Ovary (tissue), 10 donors: ENCODE measurements at places on chromosomes 1 and 21.

DNA sequence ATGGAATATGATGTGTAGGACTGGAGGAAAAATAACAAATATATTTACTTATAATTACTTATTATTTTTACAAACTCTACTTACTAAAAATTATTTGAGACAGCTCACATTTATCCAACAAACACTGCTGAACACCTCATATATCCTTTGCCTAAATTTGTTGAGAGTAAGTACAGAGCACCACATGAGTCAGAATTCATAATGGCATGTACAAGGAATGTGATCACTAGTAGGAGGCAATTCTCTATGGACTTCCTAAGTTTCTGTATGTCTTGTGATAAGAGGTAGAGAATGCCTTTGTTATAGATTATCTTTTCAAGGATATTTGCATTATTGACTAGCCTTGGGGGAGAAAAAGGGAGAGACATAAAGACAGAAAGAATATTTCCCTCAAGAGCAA is 8.2 kb upstream of the ST6GALNAC3 start:
- no peak for DNase-seq

GRCh38 chr1:192707978-192708547 is 72.1 kb downstream of the RGS13 start:
- DNase-seq: no peak

- peak; percentile 38 for DNase-seq
These were observed 74.6 kb downstream of the DMRTA2 start for GRCh38 chr1:50348449-50349241.

DNA sequence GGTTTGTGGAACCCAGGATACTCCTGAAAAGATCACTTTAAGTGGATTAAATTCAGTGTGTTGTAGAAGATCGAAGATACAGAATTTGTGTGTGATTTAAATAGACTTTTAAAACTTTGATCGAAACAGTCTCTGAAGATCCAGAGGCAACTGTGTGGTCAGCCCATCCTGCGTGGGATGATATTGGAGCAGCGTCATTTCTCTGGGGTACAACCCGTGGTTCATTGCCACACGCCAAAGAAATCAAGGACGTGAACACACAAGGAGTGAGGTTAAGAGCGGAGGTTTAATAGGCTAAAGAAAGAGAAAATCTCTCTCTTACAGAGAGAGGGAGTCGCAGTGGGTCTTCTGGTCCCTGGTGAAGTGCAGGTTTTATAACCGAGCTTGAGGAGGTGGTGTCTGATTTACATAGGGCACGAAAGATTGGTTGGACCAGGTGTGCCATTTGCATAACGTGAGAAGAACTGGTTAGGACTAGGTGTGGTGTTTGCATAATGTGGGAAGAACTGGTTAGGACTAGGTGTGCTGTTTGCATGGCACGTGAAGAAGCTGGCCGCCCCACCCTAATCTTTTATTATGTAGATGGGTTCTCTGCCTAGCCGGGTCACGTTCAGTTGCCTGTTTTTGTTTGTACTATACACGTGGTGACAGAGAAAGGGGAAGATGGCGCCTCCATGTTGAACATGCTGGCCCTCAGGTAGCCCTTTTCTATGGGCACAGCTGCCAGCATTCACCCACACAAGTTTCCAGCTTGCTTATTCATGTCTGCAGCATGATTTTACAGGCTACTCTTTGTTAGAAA is 82.3 kb downstream of the ADSS2 start:
- no peak for DNase-seq

GRCh38 chr1:41449326-41449921 is 35.1 kb downstream of the EDN2 start:
- no peak for DNase-seq

GRCh38 chr1:169511316-169512005 is 25.7 kb upstream of the SLC19A2 start:
- DNase-seq: peak; percentile 19

DNA sequence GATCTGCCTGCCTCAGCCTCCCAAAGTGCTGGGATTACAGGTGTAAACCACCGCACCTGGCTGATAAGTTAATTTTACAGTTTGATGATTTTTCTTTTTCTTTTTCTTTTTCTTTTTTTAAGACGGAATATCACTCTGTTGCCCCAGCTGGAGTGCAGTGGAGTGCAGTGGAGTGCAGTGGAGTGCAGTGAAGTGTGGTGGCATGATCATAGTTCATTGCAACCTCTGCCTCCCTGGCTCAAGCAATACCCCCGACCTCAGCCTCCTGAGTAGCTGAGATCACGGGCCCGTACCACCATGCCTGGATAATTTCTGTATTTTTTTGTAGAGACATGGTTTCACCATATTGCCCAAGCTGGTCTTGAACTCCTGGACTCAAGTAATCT is 84.4 kb upstream of the CXADR start:
- no peak for DNase-seq

GRCh38 chr1:212108981-212109380 is 73.4 kb downstream of the DTL start:
- DNase-seq: no peak

GRCh38 chr1:91877574-91878208 is 8.3 kb downstream of the TGFBR3 start:
- no peak for DNase-seq

DNA sequence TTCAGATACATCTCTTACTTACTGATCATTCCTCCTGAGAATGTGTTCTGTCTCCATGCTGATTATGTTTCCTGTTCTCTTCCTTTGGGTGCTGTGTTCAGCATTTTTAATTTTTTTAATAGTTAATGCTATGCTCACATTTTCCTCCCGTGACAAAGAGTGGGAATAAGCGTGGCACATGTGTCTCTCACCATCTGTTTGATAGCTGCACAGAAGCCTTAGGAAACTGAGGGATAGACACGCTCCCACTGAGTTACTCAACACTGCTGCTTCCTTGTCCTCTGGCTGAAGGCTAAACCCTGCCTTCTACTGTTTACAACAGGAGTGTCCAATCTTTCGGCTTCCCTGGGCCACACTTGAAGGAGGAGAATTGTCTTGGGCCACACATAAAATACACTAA is 264.2 kb downstream of the DISC1 start:
- no peak for DNase-seq

DNA sequence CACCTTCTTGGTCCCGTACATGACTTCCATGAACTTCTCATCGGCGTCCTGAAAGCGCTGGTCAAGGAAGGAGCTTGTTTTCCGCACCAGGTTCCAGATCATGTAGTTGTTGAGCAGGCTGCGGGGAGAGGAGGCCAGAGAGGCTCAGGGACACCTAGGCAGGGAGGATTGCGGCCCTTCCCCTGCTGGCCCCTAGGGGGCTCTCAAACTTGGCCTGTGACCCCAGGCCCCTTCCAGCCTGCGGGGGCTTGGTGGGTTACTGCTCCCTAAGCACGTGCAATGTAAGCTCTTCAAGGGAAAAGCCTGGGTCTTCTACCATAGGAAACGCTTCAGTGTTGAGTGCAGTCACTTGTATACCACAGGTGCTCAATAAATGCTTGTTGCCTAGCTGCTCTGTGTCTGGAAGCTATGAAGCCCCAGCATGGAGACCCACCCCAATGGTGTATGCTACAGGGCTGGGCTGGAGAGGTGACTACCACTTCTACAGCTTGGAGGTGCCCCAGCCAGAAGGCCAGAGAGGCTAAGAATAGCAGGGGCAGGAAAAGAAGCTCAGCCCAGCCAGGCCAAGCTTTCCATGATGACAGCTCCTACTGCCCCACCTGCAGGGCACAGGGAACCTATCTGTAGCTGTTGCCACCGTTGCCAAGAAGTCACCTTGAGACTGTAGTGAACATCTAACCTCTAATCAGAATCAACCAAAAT is 45.1 kb downstream of the ECE1 start:
- no peak for DNase-seq

- no peak for DNase-seq
These were observed 1.3 kb downstream of the GPA33 start for GRCh38 chr1:167088746-167089417.

DNA sequence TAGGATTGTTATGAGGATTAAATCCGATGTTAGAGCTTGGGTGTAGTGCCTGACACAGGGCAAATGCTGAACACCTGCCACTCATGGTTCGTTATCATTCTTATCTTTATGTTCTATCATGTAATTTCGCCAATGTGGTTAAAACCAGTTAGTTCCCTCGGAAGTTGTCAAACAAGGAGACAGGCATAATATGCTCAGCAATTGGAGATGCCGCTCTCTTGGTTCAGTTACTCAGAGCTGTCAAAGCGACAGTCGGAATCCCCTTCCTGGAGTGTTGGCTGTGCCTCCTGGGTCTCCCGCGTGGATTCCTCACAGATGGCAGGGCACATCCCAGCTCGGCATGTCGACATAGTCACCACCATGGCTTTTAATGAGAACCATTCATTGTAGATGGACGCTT is 192.2 kb downstream of the ROR1 start:
- no peak for DNase-seq

DNA sequence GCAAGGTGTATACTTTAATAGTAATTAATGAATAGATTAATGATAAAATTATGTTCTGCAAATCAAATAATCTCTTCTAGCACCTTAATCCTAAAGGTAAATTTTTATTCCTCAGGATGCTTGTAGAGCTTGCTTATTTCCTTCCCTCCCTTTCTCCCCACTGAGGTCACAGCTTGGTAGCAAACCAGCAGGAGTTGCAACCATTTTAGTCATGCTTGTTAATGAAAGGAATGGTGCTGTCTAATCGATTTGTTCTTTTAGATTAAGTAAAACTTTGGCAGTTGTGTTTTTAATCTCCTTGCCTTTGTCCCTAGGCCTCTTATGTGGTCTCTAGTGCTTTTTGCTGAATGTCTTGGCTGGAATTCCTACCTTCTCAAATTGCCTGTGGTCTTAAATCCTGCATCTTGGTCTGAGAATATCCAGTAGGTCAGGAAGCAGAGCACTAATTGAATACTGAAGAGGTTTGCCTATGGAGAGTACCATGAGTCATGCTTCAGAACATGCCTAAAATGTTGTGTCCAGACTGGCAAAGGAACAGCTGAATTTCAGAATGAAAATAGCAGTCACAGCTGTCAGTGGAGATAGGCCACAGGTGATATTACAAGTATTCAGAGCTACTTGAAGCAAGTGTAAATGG is 36.3 kb upstream of the RWDD3 start:
- DNase-seq: no peak

DNA sequence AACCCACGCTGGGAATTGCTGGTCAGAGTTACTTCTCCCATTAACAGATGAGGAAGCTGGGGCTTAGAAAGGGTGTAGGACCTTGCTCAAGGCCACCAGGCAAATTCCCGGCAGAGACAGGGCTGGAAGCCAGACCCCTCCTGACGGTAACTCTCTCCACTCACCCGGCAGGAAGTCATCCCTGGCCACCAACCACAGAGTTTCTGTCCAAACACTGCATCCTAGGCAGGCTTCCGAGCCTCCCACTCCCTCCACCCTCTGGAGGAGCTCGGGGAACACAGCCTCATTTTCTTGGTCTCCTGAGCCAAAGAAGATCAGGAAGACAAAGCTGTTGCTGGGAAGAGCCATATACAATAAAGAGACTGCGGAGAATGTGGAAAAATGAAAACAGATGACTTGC is 25.0 kb upstream of the ZNF436 start:
- peak; percentile 92 for DNase-seq

GRCh38 chr1:86739648-86740509 is 35.5 kb downstream of the SH3GLB1 start:
- no peak for DNase-seq

GRCh38 chr21:38495696-38496095 is 2.6 kb downstream of the ERG start:
- DNase-seq: no peak

- peak; percentile 63 for DNase-seq
These were observed 1.0 kb upstream of the CDKN2C start for GRCh38 chr1:50968821-50969610.

- DNase-seq: no peak
These were observed 23.4 kb upstream of the ARF1 start for GRCh38 chr1:228058949-228059633.

DNA sequence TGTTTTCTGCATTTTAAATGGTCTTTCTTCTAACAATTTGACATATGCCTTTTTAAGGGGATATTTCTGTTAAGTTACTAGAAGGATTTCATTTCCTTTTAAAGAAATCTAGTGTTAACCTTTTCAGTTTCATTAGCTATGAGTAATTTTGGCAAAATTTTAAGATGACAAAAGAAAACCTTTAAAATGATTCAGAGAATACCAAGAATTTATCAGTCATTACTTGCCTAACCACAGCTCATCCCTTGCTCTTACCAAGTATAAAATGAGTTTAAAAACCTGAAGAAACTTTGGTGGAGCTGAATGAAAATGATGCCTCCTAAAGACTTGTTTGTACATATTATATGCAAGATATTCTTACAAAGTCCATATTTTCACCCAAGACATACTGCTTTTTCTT is 101.7 kb downstream of the NEK7 start:
- DNase-seq: no peak

GRCh38 chr21:46193829-46194373 is 9.6 kb upstream of the SPATC1L start:
- peak; percentile 24 for DNase-seq

DNA sequence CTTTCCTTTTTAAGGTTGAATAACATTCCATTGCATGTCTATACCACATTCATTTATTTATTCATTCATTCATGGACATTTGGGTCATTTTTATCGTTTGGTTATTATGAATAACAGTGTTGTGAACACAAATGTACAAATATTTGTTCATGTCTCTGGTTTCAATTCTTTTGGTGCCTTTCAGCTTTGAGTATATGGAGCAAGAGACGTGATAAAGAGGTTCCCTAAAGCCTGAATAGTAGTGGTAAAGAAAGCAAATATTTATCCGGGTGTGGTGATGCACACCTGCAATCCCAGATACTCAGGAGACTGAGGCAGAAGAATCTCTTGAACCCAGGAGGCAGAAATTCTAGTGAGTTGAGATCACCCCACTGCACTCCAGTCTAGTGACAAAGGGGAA is 5.3 kb upstream of the RLF start:
- DNase-seq: no peak

DNA sequence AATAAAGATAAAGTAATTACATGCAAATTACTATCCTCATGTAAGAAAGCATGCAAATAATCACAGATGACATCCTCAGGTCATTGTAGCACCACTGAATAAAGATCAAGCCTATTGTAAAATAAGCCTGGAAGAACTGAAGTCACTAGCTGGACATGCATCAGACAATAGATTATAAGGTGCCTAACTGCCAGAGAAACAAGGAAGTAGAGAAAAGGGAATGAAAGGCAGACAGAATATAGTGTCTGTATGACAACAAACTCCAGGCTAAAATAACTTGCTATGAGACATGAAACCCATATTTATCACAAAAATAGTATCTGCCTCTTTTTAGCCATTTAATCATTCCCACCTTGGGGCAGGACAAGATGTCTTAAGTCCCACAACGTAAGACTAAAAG is 108.7 kb downstream of the ENAH start:
- DNase-seq: no peak

DNA sequence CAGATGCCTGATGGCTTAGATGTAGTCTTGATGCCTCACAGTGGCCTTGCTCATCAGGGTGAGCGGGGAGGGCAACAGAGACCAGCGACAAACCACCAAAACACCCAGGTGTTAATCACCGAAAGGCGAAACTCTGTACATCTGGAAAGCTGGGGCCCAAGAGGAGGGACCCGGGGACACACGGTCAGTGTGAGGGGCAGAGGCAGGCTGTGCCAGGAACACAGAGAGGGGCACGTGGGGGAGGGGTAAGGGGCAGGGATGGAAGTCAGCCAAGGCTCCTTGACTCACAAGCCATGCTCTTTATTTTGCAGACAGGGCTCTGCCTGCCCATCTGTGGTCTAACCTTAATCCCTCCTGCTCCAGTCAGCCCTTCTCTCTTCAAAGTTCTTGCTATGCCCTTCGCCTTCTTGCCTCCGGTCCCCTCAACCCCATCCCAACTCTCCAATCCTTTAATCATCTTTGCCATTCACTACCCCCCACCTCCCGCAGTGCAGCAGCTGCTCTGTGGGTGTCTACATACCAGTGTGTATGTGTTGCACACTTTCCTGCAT is 4.3 kb downstream of the MEF2D start:
- DNase-seq: peak; percentile 57

- DNase-seq: peak; percentile 45
These were observed at the start of gene PLEKHM2 for GRCh38 chr1:15684042-15684461. PLEKHM2 (plus strand) TSS chr1:15684320; CDS start chr1:15684559, 239 bp downstream.
